ENCODE measurements at places on chromosomes 13 and 19.

DNA sequence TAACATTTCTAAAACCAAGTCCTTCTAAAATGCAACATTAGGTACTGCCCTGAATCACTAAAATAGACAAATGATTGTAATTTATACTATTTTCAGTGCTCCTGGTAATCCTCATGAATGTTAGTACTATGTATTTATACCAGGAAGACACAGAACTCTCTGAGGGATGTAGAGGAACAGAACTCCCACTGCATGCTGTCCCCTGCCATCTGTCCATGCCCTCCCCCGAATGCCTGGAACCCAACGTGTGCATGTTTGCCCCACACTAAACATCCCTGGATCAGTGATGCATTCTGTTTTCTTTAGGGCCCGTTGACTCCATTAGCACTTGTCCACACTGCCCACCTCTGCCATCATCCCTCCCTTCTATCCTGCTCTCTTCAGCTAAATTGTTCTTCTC, 26.5 kb downstream of the ENOX1 start:
- H3K36me3 ChIP-seq, result no peaks in the 10 kb centered on the region
- no peaks in the 10 kb centered on the region for H3K4me1 ChIP-seq
- no peak overlapping the region for H3K4me3 ChIP-seq
- no peak for DNase-seq
- H3K27me3 ChIP-seq, result peaks cover 17% of the 10 kb centered on the region

DNA sequence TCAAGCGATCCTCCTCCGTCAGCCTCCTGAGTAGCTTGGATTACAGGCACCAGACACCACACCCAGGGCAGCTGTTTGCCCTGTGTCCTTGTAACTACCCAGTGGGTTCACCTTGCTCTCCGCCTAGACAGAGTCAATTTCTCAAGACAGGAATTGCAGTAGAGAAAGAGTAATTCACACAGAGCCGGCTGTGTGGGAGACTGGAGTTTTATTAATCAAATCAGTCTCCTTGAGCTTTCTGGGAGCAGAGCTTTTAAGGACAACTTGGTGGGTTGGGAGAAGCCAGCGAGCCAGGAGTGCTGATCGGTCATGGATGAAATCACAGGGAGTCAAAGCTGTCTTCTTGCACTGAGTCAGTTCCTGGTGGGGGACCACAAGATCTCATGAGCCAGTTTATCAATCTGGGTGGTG, 20.6 kb upstream of the ADGRE1 start:
- H3K4me3 ChIP-seq, result no peak overlapping the region
- H3K27ac ChIP-seq, result no peak overlapping the region

- H3K27ac ChIP-seq, result no peak overlapping the region
Observed at GRCh38 chr13:80550971-80551441, 210.1 kb upstream of the SPRY2 start.

DNA sequence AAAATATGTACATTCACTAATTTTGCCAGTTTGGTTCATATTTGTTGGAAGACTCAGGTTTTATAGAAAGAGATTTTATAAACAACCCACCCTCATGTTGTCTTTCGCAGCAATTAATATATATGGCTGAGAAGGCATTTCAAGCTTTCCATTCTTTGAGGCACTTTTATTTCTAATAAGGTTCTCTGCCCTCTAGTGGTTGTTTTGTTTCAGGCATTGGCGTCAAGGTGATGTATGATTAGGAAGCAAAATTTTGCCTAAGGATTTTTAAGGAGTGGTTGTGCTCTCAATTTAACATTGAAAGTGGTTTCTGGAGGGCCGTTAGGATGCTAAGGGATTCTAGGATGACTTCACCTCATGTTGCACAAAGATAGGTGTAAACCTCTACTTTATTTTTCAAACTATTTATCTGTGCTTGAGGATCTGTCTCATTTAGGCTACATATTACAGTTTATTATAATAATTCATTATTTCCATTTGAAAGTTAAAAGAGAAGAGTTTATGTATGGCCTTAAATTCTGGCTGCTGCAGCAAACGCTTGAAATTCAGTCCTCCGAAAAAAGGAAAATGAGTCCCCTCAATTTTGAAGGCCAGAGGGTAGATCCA, 35.9 kb downstream of the OXGR1 start:
- H3K4me3 ChIP-seq, result no peak overlapping the region
- DNase-seq, result no peak
- H3K36me3 ChIP-seq, result no peaks in the 10 kb centered on the region
- no peak overlapping the region for H3K27ac ChIP-seq
- H3K27me3 ChIP-seq, result no peaks in the 10 kb centered on the region

DNA sequence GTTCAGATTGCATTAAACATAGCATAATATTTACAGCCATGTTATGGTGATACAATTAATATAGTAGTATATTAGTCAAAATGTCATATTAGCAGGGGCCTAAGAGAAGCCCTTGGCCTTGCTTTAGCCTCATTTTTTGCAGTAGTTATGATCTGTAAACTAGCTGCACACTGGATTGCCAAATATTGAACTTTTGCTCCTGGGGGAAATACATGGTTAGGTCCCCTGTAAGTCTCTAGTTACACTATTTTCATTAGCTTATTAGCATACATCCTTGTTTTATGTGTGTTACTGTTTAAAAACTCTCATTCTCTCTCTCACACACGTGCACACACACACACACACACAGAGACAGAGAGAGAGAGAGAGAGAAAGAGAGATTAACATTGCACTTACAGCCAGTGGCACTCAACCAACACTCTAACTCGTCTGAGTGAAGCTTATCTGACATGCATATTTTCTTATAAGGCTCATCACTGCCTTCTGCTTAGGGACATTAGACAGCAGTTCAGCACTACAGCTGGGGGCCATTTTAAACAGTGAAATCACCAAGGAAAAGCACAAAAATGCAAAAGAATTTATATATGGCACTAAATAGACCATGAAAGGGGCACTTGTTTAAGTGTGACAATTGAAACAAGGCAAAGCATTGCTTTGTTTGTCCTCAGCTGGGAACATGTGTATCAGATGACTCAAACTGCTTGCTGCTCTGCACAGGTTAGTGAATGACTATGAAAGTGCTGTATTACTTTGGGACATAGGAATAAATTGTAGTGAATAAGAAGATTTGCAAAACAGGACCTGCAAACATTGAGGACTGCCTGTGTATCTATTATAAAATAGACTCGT, 278.7 kb downstream of the GPC6 start:
- DNase-seq, result no peak
- no peak overlapping the region for H3K27ac ChIP-seq
- no peaks in the 10 kb centered on the region for H3K36me3 ChIP-seq
- no peak overlapping the region for H3K4me3 ChIP-seq
- H3K4me1 ChIP-seq, result no peaks in the 10 kb centered on the region

DNA sequence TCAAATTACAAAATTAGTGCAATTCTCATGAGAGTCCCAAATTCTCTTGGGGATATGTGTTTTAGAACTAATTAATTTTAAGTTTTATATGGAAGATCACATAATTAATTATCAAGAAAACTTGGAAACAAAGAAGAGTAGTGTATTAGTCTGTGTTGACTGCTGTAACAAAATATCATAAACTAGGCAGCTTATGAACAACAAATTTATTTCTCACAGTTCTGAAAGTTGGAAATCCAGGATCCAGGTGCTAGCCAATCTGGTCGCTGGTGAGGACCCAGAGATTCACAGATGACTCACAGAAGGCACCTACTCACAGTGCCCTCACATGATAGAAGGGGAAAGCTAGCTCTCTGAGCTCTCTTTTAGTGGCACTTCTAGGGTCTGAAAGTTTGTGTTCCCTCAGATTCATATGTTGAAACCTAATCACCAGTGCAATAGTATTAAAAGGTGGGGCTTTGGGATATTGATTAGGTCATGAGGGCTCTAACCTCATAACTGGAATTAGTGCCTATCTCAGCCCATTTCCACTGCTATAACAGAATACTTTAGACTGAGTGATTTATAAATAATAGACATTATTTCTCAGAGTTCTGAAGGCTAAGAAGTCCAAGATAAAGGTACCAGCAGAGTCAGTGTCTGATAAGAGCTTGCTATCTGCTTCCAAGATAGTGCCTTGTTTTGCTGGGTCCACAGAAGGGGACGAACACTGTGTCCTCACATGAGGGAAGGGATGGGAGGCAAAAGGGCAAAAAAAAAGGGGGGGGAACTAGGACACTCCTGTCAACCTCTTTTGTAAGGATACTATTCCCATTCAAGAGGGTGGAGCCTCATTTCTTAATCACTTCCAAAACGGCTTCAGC, 1.5 kb upstream of the ARGLU1 start:
- peaks cover 34% of the 10 kb centered on the region for H3K4me1 ChIP-seq
- H3K4me3 ChIP-seq, result no peak overlapping the region
- no peaks in the 10 kb centered on the region for H3K27me3 ChIP-seq
- H3K27ac ChIP-seq, result no peak overlapping the region
- peaks cover 12% of the 10 kb centered on the region for H3K36me3 ChIP-seq

DNA sequence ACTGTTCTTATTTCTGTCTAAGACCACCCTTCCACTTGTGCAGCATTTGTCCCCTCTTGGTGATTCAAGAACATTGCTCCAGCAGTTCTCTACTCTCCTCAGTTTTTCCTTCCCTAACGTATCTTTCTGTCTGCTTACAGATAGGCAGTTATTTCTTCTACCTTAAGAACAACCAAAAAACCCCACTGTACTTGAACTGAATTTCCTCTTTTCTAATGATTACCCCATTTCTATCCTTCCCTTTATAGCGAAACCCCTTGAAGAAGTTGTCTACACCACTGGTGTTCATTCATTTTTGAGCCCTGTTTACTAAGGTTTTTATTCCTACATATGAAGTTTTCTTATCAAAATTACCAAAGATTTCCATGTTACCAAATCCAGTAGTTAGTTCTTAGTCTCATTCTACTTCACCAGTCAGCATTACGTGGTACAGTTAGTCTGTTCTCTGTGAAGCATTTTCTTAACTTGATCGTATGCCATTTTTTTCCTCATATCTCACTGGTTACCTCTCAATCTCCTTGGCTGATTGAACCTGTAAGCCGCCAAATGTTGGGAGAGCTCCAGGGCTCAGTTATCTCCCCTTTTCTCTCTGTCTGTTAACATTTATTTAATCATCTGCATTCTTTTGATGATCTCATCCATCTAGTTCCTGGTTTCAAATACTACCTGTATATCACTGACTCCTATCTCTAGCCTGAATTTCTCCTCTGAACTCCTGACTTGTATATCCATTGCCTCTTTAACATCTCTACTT, 9.0 kb downstream of the LSM14A start:
- DNase-seq, result no peak
- peak overlapping the region; percentile 13 for H3K27ac ChIP-seq

GRCh38 chr13:37741536-37741935, 128.0 kb downstream of the TRPC4 start:
- no peaks in the 10 kb centered on the region for H3K27me3 ChIP-seq
- no peak overlapping the region for H3K27ac ChIP-seq
- DNase-seq, result no peak
- H3K4me1 ChIP-seq, result no peaks in the 10 kb centered on the region
- H3K4me3 ChIP-seq, result no peak overlapping the region

GRCh38 chr19:35935911-35936737, at the start of gene LRFN3:
LRFN3 (plus strand) TSS chr19:35936374; CDS start chr19:35939426, 3,052 bp downstream.
- peaks cover 30% of the 10 kb centered on the region for H3K4me1 ChIP-seq
- peaks cover 12% of the 10 kb centered on the region for H3K36me3 ChIP-seq
- H3K27ac ChIP-seq, result peak within 1 kb of the TSS; percentile 68
- no peaks in the 10 kb centered on the region for H3K27me3 ChIP-seq

- H3K4me3 ChIP-seq, result no peak overlapping the region
- no peaks in the 10 kb centered on the region for H3K36me3 ChIP-seq
- peaks cover 2% of the 10 kb centered on the region for H3K27me3 ChIP-seq
- no peak overlapping the region for H3K27ac ChIP-seq
- H3K4me1 ChIP-seq, result no peaks in the 10 kb centered on the region
Observed at GRCh38 chr13:39515224-39515714, 87.7 kb downstream of the LHFPL6 start.

DNA sequence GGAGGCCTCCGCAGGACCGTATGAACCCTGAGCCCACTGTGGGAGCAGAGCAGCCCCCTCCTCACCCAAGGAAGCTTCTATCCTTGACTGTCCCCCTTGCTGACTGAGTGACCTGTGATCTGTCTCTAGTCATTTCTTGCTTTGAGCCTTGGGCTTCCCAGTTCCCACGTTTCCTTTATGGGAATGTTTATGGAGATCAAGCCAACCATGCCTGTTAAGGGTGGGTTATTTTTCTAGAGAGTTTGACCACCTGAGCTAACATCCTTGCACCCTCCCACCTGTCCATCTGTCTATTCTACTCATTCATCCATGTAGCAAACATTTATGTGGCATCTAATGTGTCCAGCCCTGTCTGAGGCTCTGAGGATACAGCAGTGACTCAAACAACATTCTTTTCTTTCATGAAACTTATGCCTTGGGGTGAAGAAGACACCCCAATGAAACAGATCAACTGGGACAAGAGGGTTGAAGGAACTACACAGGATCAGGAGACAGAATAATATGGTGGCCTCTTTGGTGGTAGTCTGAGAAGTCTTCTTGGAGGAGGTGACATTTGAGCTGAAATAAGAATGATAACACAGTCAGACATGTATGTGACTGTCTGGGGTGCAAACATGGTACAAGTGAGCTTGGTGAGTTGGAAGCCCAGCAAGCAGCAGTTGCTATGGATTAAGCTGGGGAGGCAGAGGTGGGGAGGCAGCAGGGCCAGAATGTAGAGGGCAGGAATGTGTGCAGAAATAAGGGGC, 30.5 kb downstream of the CERS4 start:
- H3K4me3 ChIP-seq, result no peak overlapping the region
- H3K27ac ChIP-seq, result no peak overlapping the region
- no peaks in the 10 kb centered on the region for H3K27me3 ChIP-seq

- H3K36me3 ChIP-seq, result no peaks in the 10 kb centered on the region
- no peak for DNase-seq
- H3K4me3 ChIP-seq, result no peak overlapping the region
Observed at GRCh38 chr13:34637138-34637537, 304.9 kb upstream of the NBEA start.

- H3K27ac ChIP-seq, result no peak overlapping the region
- H3K4me1 ChIP-seq, result no peaks in the 10 kb centered on the region
- DNase-seq, result no peak
- no peaks in the 10 kb centered on the region for H3K36me3 ChIP-seq
- no peaks in the 10 kb centered on the region for H3K27me3 ChIP-seq
Observed at GRCh38 chr19:27828829-27829228, 1384.1 kb downstream of the UQCRFS1 start.

GRCh38 chr19:49718511-49718910, 27.6 kb downstream of the CPT1C start:
- DNase-seq, result no peak
- no peaks in the 10 kb centered on the region for H3K27me3 ChIP-seq
- H3K36me3 ChIP-seq, result no peaks in the 10 kb centered on the region
- peaks cover 8% of the 10 kb centered on the region for H3K4me1 ChIP-seq

DNA sequence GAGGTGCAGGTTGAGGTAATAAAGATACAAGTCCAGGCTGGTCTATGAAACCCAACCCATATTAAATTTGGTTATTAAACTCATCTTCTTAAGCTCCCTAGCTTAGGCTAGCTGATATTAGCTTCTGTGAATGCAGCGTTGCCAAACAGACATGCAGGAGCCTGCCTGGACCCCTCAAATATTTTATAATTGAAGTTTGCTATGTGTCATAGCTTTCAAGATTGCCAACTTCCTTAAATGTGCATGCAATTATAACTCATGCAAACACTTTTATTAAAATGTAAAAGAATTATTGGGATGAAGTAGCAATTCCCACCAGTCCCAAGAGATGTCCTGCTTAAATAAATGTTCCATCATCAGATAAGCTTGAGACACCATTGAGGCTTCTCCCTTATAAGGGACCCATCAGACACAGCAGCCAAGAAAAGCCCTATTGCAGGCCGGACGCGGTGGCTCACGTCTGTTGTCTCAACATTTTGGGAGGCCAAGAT, 51.3 kb downstream of the MBNL2 start:
- no peak overlapping the region for H3K27ac ChIP-seq
- H3K36me3 ChIP-seq, result peaks cover 17% of the 10 kb centered on the region
- H3K4me3 ChIP-seq, result no peak overlapping the region
- no peaks in the 10 kb centered on the region for H3K27me3 ChIP-seq
- DNase-seq, result no peak

- no peak overlapping the region for H3K27ac ChIP-seq
- peak; percentile 94 for DNase-seq
- H3K4me3 ChIP-seq, result no peak overlapping the region
- no peaks in the 10 kb centered on the region for H3K4me1 ChIP-seq
- H3K36me3 ChIP-seq, result peaks cover 4% of the 10 kb centered on the region
Observed at GRCh38 chr19:3665681-3666544, 34.4 kb downstream of the PIP5K1C start.

Data from activated CD4-positive, alpha-beta T cell treated with anti-CD3 and anti-CD28 coated beads, Interleukin-2, amount 10 ng/mL, durations not matched to agents 24 days and 14 days (primary cell).